ENCODE measurements at places on chromosomes 2 and 18. TPM values are rescaled to one million over a fixed set of nuclear protein-coding genes. Genes with fewer than 3 reads are reported as not detected.

MC4R gene
- total RNA-seq, result not detected

SCYGR4 gene
- not detected for total RNA-seq

ARHGEF4 gene
- total RNA-seq, result 5.9 TPM

MOGAT1 gene
- total RNA-seq, result not detected

TCF23 gene
- not detected for total RNA-seq

TMEFF2 gene
- total RNA-seq, result not detected

BOK gene
- total RNA-seq, result 48.1 TPM

CLEC4F gene
- total RNA-seq, result not detected

ATOH8 gene
- total RNA-seq, result 7.5 TPM

ARHGAP28 gene
- 0.46 TPM for total RNA-seq

INSIG2 gene
- 14.6 TPM for total RNA-seq

TANC1 gene
- total RNA-seq, result 9.7 TPM

CNRIP1 gene
- total RNA-seq, result 7.2 TPM

PHLPP1 gene
- total RNA-seq, result 13.2 TPM

ZSCAN30 gene
- total RNA-seq, result 2.5 TPM

ANKRD62 gene
- total RNA-seq, result not detected

EVA1A gene
- total RNA-seq, result 281 TPM

DNA sequence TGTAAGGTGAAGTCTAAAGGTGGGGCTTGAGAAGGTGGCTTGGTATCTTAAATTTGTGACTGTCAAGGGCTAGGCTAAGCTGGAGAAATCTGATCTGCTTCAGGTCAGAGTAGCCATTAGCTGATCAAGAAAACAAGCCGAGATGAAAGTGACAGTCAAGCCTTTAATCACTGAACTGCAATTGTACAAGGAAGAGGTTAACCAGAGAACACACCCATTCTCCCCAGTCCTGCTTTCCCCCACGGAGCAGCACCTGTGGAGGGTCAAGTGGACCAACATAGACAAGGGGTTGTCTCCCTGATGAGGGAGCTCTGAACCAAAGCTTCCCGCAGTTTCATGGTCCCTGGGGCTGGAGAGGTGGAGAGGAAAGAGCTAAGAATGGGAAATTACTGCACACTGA lies 901.2 kb downstream of the DCC start:
- no peak for DNase-seq

DNA sequence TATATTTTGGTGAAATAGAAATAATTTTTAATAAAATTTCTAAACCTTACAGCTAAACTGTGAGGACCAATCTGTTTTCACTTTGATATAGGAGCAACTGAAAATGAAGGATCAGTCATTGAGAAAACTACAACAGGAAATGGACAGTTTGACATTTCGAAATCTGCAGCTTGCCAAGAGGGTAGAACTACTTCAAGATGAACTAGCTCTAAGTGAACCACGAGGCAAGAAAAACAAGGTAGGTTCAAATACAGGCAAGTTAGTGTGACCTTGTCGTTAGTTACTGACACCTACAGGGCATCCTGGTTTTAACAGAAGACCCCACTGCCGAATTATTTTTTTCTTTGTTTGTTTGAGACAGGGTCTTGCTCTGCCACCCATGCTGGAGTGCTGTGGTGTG lies 75.5 kb upstream of the STON1 start:
- DNase-seq, result no peak

- DNase-seq, result no peak
Measured at GRCh38 chr2:10342245-10342951, 39.7 kb downstream of the HPCAL1 start.

- no peak for DNase-seq
Measured at GRCh38 chr18:3590096-3590630, 140.2 kb downstream of the TGIF1 start.

- DNase-seq, result no peak
Measured at GRCh38 chr2:127358044-127358443, 29.7 kb downstream of the MAP3K2 start.

- DNase-seq, result no peak
Measured at GRCh38 chr2:60489289-60489688, 64.2 kb downstream of the BCL11A start.

GRCh38 chr2:219553463-219553963 lies 9.7 kb downstream of the TMEM198 start:
- no peak for DNase-seq

DNA sequence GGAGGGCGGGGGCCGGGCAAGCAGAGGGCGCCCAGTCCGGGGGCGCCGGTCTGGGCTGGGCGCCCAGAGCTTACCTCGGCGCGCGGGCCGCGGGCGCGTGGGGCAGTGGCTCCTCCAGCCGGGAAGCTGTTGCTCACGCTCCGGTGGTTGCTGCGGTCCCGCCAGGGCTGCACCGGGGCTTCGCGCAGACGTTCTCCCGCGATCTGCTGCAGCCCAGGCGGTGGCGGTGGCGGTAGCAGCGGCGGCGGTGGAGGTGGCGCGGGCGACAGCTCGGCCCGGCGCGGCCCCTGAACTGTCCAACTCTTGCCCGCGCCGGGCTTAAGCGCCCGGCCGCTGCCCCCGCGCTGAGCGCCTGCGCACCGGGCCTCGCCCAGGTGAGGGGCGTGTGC lies 391 bp downstream of the ZNF385B start:
- DNase-seq, result peak; percentile 7

GRCh38 chr2:224816816-224817215 lies 100.7 kb upstream of the CCDC195 start:
- peak; percentile 62 for DNase-seq

DNA sequence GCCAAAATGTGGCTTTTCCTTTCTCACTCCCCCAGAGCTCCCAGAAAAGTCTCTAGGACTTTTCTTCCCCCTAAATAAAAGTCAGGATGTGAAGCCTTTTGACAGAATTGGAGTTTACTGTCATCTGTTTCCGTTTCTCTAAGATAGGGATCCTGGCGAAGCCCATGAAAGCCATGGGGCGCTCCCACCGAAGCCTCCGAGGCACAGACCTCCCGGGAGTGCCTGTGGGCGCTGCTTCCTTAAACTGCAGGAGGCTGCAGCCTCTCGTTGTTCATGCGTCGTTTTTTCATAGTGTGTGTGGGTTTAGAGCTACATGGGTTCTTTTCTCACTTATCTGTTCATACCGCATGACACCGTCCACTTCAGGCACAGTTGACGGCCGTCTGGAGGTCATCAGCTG lies 56.8 kb downstream of the ASAP2 start:
- no peak for DNase-seq

DNA sequence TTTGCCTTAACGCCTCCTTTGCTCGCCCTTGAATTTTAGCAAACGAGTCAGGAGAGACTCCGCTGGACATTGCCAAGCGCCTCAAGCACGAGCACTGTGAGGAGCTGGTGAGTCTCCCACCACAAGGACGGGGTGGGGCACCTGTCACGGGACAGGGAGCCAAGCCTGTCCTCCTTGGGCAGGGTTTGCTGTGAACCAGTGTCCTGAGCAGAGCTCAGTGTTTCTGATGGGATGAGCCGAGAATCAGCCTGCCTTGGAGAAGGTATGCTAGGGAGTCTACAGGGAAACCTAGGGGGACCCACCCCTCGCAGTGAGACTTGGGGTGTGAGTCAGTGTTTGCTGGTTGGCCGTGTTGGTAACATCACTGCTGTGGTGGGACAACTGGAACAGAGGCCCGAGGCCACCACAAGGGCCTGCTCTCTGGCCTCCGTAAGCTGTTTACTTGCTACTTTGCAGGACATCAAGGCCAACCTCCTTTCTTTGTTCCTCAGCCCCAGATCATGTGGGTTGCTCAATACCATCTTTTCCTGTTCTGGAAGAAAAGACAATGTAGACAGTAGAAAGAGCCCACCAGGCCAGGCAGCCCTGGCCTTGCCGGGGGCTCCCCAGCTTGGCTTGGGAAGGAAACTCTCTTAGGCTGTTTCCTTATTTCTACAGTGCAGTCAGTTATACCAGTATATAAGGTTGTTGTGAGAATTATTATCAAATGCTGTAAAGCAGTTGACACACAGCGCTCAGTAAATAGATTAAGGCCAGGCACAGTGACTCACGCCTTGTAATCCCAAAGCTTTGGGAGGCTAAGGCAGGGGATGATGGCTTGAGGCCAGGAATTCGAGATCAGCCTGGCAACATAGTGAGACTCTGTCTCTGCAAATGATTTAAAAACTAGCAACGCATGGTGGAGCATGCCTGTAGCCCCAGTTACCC lies 42.4 kb downstream of the ITGB1BP1 start:
- peak; percentile 44 for DNase-seq

- no peak for DNase-seq
Measured at GRCh38 chr2:126658319-126658904, 2.5 kb downstream of the GYPC start.

All from Caki2 (cell line).